ENCODE measurements at places on chromosomes 5 and 9.

- DNase-seq, result no peak
Observed at GRCh38 chr9:78325343-78325742, 28.4 kb downstream of the PSAT1 start.

DNA sequence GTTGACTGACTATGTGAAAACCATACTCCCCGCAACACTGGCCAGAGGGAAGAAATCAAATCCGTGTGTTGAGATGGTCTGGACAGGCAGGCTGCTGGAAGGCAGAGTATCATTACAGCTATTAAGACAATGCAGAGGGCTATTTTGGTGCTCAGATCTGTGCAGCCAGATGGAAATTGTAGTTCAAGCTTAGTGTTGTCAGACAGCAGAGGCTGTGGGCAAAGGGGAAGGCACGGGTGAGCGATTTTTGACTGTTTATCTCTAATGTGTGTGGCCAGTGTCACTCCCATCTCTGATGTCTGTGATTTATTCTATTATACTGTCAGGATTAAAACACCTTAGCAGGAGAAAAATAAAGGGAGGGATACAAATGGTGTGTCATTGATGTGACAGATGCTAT is 984.4 kb upstream of the WWC1 start:
- no peak for DNase-seq

GRCh38 chr5:149345892-149346222 is 558 bp downstream of the GRPEL2 start:
- DNase-seq, result no peak

DNA sequence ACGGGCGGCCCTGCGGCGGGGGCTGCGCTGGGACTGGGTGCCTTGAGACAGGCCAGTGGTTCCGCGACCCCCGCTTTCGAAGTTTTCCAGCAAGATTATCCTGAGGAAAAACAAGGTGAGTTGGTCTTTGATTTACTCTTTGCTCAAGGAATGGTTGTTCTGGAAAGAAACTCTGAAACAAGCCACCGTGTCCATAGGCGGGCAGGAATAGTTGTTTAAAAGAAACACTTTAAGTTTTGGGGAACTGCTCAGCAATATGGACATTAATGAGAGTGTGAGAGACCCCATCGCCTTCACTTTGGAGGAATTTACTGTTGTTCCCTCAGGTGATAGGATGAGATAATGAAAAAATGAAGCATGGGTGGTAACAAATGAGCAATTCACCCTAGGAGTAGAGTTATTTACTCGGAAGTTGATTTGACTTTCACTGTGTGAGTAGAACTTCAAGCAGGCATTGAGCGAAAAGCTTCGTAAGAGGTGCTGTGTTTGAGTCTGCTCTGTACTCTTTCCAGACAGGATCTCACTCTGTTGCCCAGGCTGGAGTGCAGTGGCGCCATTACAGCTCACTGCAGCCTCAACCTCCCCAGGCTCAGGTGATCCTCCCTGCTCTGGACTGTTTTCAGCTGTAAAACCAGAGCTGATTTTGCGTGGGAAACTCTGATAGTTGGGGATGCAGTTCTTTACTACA is 1.1 kb downstream of the DMRTA1 start:
- no peak for DNase-seq

- DNase-seq, result no peak
Observed at GRCh38 chr9:28031521-28032267, 458.4 kb upstream of the C9orf72 start.

- DNase-seq, result no peak
Observed at GRCh38 chr9:112530751-112531205, 44.2 kb downstream of the KIAA1958 start.

GRCh38 chr9:123509646-123510045 is 153.6 kb downstream of the CRB2 start:
- DNase-seq, result no peak
